Fibroblast of skin of left biceps (primary cell): ENCODE measurements at places on chromosomes 13 and 19.

DNA sequence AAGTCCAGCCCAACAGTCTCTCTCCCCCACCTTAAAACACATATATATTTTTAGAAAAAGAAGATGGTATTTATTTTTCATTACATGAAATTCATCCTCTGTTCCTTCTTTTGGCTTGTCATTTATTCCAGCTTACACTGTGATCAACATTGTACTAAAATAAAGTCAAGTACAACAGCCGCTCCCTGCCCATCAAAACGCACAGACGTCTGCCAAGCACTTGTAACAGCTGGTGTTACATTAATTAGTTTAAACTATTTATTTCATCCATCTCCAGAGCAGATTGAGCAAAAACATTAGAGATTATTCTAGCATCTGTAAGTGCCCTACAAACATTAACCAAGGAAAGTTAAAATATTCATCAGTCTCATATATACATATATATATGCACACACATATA is 350.5 kb downstream of the DACH1 start:
- no peak for DNase-seq

GRCh38 chr13:33228648-33229445 is 56.7 kb downstream of the STARD13 start:
- DNase-seq, result no peak

DNA sequence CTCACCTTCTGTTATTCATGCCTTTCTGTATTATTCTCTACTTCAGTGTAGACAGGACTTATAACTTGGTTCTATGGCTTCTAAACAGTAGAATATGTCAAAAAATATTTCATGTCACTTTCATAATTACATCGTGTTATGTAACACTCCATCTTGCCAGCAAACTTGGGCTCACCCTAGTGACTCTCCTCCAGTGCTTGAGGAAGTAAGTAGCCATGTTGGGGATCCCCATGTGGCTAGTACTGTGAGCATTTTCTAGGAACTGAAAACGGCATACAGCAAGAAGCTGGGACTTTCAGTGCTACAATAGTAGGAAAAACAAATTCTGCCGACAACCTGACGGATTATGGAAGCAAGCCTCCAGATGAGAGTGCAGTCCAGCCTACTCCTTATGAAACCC is 495.6 kb downstream of the SLITRK6 start:
- DNase-seq, result no peak

DNA sequence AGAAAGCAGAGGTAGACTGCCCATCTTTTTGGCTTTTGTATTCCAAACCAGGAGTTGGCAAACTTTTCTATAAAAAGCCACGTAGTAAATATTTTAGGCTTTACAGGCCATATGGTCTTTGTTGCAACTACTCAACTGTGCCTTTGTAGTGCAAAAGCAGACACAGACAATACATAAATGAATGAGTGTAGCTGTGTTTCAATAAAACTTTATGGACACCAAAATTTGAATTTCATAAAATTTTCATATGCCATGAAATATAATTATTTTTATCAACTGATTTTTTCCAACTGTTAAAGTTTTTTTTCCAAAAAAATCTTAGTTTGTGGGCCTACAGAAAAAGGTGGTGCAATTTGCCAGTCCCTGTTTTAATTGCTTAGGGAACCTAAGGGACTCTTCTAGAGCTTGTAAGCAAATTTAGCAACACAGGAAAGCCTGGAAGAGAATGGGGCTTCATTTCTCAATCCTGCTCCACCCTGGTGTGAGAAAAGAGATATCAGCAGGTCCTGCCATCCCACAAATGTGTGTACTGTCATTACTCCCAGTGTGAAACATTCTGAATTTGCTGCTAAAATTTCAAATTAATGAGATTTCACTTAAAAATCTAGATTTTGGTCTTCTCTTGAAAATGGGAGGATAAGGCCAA is 194.2 kb downstream of the RGCC start:
- DNase-seq, result no peak

GRCh38 chr19:50051964-50052363 is 26.2 kb downstream of the ZNF473 start:
- no peak for DNase-seq

DNA sequence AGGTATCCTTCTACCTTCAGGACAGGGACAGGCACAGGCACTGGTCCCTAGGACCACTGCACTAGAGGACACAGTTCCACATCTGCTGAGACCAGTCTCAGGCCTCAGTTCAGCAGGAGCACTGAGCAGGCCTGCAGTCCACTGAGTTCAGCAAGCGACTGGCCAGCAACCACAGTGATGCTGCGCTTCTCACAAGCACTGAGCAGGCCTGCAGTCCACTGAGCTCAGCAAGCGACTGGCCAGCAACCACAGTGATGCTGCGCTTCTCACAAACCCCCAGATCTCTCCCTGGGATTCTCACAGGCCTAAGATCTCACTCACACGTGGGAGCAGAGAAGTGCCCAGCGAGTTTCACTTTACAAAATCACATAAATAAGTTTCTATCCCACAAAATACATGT is 140.6 kb downstream of the IRS2 start:
- no peak for DNase-seq

DNA sequence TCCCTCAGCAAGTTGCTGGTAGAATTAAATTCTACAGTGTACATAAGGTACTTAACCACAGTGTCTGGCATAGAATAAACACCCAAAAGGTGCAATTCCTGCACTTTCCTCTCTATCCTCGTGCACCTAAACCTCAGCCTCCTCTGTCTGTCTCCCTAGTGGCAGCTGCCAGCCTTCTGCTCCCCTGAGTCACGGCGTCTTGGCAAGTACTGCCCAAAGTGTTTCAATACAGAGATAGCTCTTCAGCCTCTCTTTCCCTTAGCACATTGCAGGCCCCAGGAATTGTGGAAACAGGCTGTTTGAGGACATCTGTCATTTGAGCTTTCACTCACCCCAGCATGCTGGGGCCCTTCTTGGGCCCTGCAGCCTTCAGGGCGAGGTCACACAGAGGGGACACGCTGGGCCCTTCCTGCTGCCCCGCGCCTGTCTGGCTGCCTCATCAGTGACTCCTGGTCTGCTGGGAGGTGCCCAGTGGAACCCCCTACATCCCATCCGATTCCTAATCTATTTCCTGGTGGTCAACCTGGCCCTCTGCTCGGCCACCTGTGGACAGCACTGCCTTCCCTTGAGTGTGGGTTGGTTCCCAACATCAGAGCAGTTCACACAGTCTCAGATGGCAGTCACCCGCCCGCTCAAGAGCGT is 19.3 kb downstream of the COL4A2 start:
- no peak for DNase-seq

DNA sequence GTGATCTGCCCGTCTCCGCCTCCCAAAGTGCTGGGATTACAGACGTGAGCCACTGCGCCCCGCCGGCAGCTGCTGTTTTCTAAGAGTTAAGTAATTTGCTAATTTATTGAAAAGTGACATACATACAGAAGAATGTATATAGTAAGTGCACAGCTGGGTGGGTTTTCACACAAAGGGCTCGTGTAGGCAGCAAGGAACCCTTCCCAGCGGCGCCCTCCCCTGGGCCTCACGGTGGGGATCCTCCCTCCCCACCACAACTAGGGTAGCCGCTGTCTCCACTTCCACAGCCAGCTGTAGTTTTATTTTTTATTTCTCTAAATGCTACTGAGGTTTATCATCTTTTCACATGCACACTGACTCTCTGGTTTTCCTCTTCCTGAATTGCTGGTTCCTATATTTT is 64.9 kb downstream of the CRYL1 start:
- DNase-seq, result peak; percentile 4
